ENCODE measurements at places on chromosomes 11 and 22.

DNA sequence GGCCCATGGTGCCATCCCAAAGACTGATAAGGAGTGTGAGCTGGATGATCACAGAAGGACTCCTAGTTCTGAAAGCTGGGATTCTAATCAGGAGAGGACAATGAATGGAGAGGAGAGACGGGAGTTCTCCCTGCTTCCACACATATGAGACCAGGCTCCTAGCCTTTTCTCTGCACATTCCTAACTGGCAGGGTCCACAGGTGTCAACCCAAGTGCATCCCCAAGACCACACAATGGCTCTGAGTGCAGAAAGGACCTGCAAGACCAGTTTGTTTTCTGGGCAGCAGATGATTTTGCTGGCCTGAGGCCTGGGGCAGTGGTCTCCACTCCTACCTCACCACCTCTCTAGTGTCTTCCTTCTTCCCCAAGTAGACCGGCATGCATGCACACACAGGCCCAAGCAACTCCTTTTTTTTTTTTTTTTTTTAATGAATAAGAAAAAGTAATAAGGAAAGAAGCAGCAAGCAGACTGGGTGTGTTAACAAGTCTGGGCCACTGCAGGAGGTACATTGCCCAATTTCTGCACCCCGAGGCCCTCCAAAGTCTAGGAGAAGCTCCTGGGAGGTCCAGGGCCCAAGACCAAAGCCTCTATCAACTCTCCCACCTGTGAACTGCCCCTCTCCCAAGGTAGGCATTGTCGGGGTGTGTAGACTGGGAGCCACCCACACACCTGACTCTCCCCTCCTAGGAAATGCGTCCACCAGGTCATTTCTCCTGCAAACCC lies 1.2 kb upstream of the TSKU start:
- no peak for DNase-seq

DNA sequence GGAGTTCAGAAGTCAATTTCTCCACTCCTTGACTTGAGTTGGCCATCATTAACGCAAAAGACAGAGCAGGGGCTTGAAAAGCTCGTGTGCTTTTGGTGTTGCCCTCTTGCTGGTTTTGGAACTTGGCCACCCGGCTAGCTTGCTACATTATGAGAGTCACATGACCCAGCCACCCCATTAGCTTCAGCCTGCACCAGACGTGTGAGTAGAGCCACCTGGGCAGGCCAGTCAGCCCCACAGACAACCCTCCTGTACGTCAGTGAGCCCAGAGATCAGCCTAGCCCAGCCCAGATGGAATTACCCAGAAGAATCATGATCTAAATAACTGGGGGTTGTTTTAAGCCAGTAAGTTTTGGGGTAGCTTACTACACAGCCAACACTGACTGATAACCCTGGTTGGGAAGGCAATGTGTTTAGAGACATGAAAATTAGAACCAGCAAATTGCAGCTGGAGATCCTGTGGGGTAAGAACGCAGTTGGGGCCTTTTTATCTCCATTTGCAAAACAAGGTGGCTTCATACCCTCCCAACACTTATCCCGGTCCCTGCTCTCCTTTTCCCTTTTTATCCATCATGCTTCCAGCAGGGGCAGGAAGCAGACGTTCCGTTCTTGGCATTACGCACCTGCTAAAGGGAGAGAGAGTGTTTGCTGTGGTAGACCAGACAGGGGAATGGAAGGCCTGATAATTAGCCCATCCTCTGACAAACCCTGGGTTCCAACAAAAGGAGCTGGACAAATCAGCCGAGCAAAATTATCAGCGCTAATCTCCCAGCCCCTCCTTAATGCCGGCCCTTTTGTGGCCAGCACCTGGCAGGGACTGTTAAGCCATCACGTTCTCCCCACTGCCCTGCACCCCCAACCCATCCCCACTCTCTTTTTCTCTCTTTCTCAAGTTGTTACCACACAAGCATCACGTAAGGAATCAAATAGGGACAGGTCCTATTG lies 548.7 kb upstream of the CADM1 start:
- DNase-seq, result no peak

- no peak for DNase-seq
Observed at GRCh38 chr11:4704054-4704789, at the start of gene MMP26. Gene MMP26 (plus strand): TSS chr11:4704784.

- DNase-seq, result peak; percentile 59
Observed at GRCh38 chr11:117022526-117022925, 75.7 kb downstream of the SIK3 start.

DNA sequence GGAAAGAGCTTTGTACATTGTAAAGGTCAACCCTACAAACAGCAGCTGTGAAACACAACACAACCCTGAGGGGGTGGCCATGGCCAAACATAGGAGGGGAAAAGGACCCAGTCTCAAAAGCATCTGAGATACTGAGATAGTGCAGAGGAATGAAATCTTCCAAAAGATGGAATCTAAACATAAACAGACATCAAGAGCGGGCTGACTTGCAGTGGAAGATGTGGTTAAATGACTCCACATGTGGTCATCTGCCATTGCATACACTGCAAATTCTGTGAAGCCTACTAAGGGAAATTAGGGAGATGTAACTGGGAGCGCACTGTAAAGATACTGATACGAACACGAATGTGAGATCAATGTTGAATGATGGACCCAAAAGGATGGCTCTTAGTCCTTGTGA lies 22.0 kb downstream of the BDNF start:
- DNase-seq, result no peak
